Activated CD8-positive, alpha-beta T cell treated with anti-CD3 and anti-CD28 coated beads for 36 hours (primary cell): ENCODE measurements at places on chromosomes 5 and 9. TPM values are rescaled to one million over a fixed set of nuclear protein-coding genes. Genes with fewer than 3 reads are reported as not detected.

GRCh38 chr9:108996643-108997042, 16.7 kb downstream of the CTNNAL1 start:
- peaks cover 7% of the 10 kb centered on the region for H3K36me3 ChIP-seq
- peaks cover 10% of the 10 kb centered on the region for H3K4me1 ChIP-seq
- no peak for DNase-seq
- no peak overlapping the region for H3K27ac ChIP-seq
- no peaks in the 10 kb centered on the region for H3K27me3 ChIP-seq
- H3K4me3 ChIP-seq: no peak overlapping the region

DNA sequence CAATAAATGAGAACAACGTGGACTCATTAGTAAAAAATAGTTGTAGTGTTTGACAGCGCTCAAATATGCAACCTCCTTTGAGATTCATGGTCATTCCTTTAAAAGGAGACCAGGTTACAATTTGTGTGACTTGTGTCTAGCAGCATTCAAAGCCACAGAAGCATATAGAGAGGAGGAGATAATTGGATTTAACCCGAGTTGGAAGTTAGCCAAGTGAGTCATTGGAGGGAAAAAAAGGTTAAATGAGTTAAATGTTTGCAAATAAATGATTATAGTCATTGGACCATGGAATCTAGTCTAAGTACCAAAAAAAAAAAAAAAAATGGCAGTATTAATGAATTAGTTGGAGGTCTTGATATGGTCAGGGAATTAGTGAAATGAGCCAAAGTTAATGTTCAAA, 90.9 kb downstream of the ITGA1 start:
- DNase-seq: no peak
- H3K36me3 ChIP-seq: no peaks in the 10 kb centered on the region
- no peak overlapping the region for H3K27ac ChIP-seq
- no peaks in the 10 kb centered on the region for H3K4me1 ChIP-seq

PCDHB16 gene
- total RNA-seq: not detected

CMYA5 gene
- 0.13 TPM for total RNA-seq
